ENCODE measurements at places on chromosomes 5 and 9.
A peak's percentile ranks its signal among the peaks of the same experiment; 100 is the strongest.

DNA sequence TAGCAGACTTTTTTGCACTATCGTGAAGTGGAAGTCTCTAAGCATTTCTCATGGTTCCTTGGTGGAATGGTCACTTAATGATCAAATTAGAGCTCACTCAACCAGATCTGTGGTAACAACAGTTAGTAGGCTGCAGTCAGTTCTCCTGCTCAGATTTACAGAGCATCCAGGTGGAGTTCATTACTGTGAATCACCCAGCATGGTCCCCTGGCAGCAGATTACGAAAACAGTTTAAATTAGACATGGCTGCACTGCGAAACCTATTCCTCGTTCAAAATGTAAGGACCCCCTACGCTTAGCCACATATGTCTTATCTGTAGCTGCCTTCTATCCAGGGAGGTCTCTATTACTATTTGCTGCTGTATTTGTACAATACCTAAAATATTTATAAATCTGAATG is 823.6 kb upstream of the ARRDC3 start:
- no peak for DNase-seq

GRCh38 chr5:130102960-130103359 is 198.7 kb downstream of the CHSY3 start:
- DNase-seq, result no peak

GRCh38 chr5:76733049-76733417 is 17.1 kb downstream of the F2R start:
- no peak for DNase-seq

DNA sequence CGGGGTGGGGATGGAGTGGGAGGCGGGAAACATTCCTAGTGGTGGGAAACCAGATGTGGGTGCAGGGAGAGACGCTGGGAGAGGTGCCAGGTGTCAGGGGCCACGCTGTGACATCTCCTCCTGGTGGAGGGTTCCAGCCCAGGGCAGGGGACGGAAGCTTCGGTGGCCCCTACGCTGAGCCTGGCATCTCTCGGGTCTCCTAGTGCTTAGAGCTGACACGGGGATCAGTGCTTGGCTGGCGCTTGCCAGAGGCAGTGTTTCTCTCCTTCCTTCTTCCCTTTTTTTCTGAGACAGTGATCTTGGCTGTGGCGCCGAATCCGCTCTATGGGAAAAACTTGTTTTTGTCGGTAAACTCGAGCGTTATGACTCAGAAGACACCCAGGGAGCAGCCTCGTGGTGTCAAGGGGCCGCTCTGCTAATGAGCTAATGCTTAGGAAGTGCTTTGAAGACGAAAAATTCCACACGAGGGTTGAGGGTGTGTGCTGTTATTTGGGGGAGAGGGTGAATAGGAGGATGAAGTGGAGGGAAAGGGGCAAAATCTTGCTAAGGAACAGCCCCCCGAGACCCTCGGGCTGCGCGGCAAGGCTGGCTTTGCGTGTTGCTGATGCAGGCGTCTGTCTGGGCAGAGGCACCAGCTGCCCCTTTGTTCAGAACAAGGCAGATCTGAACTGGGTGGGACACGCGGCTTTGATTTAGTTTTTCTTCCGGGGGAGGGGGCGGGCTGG is 20.4 kb upstream of the IER5L start:
- DNase-seq, result peak; percentile 93

GRCh38 chr9:109383356-109383755 is 62.5 kb upstream of the EPB41L4B start:
- no peak for DNase-seq

DNA sequence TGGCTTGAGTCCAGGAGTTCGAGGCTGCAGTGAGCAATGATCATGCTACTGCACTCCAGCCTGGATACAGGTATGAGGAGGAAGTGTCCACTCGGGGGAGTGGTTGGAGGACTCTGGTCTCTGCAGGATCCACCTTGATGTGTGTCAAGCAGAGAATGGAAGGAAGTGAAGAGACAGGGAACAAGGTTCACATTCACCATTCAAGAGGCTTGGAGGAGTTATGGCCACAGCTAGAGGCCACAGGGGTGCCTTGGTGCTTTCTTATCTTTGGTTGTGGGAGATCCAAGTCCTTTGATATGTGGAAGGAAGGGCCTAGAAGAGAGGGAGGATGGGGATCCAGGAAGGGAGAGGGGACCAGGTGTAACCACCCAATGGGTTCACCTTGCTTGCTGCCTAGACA is 5.4 kb upstream of the CERCAM start:
- no peak for DNase-seq

Data from suppressor macrophage (primary cell).